ENCODE measurements at places on chromosomes 3 and 15.

DNA sequence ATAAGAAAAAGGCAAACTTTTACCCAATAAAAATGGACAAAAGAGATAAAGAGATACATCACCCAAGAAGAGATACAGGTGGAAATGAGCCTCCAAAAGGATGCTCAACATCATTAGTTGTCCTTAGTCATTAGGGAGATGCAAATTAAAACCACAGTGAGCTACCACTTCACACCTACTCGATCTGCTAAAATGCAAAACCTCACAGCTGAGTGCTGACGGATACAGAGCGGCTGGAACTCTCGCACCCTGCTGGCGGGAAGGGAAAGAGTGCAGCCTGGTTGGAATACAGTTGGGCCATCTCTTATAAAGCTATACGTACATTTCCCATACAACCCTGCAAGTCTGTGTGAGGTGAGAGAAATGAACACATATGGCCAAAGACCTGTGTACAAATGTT, 78.5 kb upstream of the PRR20G start:
- no peak for DNase-seq

GRCh38 chr15:73800662-73801345, 47.7 kb upstream of the INSYN1 start:
- no peak for DNase-seq

DNA sequence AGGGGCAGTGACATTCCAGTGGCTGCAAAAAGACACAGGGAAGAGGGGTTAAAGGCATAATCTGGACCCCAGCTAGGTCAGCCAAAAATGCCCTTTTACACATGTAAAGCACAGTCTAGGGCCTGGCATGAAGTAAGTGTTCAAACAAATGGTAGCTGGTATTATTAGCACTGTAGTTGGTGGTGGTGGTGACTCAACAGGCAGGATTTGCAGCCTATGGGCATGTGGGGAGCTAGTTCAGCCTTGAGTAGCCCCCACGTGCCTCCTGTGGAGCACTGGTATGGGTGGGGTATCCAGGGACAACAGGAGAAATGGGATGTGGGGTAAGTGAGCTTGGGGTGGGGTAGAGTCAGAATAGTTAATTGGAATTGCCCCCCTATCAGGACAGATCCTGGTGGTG, 27.6 kb downstream of the DNASE1L3 start:
- no peak for DNase-seq

GRCh38 chr15:90774731-90775514, 57.8 kb downstream of the BLM start:
- DNase-seq, result no peak

DNA sequence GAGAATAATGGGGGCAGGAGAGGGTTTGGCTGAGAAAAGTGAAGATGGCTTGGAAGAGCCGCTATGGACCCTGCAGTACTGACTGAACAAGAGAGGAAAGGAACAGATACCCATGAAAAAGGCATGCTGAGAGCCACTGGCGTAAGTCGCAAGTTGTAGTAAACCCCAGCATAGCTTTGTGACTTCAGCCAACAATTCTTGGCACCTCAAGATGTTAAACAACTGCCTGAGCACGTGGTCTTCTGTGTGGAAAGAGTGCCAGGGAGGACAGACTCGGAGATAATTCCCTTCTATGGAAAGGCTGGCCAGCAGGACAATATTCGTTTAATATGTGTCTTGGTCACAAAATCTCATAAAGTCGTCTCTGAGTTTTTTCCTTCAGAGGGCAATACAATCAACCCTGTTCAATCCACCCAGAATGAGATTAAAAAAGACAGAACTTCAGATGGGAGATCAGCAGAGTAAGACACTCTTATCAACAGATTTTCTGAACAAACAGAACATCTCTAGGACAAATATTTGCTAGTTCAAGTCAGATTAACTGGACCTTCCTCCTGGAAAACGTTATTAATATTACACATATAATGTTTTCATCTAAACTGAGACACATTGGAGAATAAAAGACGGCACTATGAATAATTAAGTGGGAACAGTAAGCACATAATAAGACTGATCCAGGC, 49.2 kb downstream of the NEK10 start:
- DNase-seq, result no peak

DNA sequence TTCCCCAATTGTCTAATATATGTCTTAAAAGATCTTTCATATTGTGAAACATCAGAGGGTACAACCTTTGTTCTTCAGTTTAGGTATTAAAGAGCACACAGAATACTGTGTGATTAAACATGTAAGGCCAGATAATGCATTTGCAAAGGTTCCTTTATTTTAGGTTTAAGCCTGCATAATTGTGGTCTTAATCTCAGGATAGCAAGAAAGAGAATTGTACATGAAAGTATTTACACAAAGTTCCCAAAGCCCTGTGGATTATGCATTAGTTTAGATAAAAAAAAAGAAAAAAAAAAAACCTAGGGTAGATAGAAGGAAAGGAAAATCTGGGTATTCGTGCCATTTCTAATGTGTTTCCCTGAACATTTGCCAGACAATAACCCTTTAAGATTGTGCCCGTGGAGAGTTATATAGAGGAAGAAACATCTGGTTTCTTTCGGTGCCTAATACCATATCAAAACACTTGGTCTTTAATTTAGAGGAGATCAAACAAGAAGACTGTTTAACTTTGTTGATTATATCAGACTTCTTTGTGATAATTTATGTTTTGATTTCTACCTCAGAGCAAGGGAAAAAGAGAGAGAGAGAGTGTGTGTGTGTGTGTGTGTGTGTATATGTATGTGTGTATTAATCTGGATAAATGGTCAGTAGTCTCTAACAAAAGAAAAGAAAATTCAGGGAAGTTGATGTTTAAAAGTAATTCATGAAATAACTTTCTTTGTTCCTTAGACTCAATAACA, 139.6 kb upstream of the CGNL1 start:
- no peak for DNase-seq

GRCh38 chr15:77807115-77807514, 174.4 kb upstream of the LINGO1 start:
- no peak for DNase-seq

- no peak for DNase-seq
Observed at GRCh38 chr3:169161011-169161410, 502.5 kb downstream of the MECOM start.

- no peak for DNase-seq
Observed at GRCh38 chr3:41163421-41163820, 35.9 kb upstream of the CTNNB1 start.

- no peak for DNase-seq
Observed at GRCh38 chr3:170815340-170815739, 54.7 kb downstream of the RPL22L1 start.

DNA sequence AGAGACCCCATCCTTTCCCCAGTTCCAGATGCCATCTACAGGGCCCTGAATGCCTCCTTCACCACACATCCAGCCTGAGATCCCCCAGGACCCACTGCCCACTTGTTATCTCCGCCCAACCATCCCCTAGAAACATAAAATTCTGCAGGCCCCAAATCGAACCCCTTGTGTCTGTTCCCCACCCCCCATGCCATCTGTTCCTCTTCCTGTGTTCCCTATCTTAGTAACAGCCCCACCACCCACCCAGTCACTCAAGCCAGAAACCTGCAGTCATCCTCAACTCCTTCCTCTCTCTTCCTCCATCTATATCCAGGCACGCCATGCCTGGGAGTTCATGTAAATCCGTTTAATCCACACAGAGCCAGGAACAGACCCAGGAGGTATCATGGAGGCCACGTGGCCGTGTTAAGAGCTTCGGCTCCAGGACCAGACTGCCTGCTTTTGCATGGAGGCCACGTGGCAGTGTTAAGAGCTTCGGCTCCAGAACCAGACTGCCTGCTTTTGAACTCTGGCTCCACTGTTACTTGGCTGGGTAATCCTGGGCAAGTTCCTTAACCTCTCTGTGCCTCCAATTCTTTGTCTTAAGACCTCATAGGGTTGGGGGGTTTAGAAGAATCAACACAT, 4.8 kb downstream of the CSRNP1 start:
- no peak for DNase-seq

DNA sequence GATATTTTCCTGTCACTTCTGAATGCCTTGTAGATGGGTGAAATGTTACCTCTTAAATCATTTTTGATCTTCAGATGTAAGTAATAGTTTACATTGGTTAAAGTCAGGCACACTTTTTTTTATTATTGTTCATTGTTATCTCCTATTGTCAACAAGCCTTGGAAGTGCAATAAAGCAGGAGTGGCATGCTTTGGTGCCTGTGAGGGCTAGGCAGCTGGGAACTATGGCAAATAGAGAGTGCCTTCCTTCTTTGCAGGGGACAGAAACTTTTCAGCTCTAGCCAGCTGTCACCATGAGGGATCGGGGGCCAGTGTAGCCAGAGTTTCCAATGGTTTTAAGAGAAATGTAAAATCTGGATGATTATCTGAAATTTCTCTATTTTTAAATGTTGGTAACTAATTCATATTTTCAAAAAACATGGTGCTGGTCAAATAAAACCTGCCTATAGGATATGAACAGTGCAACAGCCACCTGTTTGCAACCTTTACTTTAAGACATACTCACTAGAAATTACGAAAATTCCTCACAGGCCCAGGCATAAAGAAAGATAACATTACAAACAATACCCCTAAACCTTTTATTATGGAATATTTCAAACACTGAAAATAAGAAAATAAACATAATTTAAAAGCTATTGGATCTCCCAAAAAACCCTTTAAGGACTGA, 9.1 kb upstream of the SELENOK start:
- DNase-seq, result no peak

- no peak for DNase-seq
Observed at GRCh38 chr15:70610541-70610940, 152.8 kb downstream of the UACA start.

- no peak for DNase-seq
Observed at GRCh38 chr3:189096092-189096491, 75.7 kb upstream of the TPRG1 start.

DNA sequence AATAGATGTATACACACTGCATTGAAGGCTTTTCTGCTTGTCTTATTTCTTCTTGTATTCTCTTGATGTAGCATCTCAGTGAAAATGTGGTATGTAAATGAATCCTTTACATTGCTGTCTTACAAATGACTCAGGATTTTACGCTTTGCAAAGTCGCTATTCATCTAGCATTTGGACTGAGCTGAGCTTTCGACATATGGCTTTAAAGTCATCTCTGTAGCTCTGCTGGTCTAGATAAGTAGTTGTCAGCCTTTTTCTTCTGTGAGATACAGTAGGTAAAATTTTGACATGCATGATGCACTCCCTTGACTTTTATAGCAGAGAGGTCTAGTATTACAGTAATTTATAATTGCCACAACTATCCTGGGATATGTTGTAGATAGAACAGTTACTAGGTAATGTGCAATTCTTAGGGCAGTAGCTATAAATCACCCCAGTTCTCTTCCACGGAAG, 16.8 kb downstream of the MEF2A start:
- DNase-seq, result no peak

DNA sequence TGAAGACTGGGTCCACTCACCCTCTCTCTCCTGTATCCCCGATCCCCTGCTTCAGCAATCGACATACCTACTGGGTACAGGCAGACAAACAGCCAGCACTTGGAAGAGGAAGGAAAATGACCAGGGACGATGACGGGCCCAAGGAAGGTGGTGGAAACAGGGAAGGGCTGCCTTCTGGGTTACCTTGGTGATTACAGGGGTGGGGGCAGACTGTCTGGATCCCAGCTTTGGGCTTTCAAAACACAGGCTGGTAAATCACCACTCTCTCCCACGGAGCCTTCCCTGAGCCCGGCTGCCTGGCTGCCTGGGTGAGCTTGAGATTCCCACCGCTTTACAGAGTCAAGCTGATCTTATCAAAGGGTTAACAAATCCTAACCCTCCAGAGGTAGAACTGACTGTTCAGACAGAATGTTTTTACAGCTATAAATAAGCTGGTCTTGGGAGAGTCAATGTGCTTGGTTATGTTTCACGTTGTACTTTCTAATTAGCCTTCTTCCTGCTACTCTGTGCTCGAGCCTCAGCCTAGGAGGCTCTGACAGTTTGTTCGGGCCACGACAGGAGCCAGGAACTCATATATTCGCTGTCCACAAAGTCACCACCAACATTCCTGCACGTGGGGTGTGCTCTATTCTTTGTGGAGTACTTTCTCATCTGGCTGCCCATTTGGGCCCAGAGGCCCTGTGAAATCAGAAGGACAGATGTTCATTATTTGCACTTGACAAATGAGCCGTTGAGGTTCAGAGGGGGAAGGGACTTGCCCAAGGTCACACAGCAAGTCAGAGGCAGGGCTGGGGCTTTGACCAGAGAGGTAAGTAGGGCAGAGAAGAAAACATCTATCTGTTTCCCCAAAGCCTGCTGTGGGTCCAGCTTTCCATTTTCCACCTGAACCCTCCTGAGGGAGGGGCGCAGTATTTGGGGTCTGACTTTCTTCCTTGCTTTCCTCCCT, 63.5 kb downstream of the FEM1B start:
- no peak for DNase-seq

- DNase-seq, result no peak
Observed at GRCh38 chr3:43753741-43754715, 63.3 kb downstream of the ABHD5 start.

DNA sequence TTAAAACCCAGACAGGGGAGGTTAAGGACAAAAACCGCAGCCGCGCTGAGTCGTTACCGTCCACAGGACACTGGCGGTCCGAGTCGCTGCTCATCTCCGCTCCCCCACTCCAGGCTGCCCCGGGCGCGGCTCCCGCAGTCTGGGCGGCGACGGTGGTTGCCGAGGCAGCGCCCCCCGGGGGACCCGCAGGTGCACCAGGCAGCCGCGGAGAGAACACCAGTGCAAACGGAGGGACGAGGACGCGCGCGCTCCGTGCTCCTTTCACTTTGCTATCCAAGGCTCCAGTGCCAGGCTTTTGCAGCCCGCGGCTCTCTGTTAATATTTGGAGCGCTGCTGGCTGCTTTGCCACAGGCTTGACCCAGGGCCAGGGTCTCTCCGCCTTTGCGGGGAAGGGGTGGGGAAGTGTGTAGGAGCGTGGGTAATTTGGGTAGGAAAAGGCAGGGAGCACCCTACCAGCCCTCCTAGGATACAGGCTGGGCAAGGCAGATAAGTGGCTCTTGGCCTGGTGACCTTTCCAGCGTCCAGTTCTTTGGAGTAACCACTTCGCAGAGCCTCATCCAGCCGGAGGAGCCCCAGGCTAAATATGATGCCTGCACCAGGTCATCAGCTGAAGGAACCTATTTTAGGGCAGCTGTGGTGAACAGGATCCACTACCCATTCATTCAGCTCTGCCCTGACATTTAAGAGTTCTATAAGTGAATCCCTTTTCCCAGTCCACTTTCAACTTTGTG, at the start of gene GADL1:
TSS of gene GADL1 (minus strand) at position 141 of the 731 bp plus-strand sequence. CDS start at position 94, 47 bp downstream.
- no peak for DNase-seq

DNA sequence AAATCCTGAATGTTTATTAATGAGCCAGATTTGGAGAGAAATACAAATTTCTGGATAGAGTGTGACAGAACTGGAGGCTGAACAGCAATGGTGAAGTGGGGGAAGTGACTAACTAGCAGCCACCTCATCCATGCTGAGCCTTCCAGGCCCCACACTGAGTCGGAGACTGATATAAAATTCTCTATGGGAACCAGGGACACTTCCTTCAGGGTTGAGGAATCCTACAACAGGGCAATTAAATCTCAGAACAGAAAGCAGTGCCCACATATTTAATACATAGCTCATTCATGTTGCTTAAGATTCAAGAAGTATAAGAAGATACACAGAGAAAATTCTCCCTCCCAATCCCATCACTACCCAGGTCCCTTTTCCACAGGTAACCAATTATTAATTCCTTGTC, 49.3 kb downstream of the HACD2 start:
- no peak for DNase-seq

All from activated CD8-positive, alpha-beta memory T cell treated with anti-CD3 and anti-CD28 coated beads for 4 hours (primary cell).